ENCODE measurements at places on chromosomes 5 and 9. TPM values are rescaled to one million over a fixed set of nuclear protein-coding genes. Genes with fewer than 3 reads are reported as not detected.

Gene HAPLN1
- total RNA-seq = not detected

Gene GPR150
- total RNA-seq = 0.54 TPM

Gene CATSPER3
- total RNA-seq = 1.5 TPM

Gene GARNL3
- 0.88 TPM for total RNA-seq

Gene NR2F1-AS1
- total RNA-seq = not detected

Gene ANKDD1B
- total RNA-seq = 0.39 TPM

Gene MEF2C
- 0.32 TPM for total RNA-seq

Gene GDF9
- 0.22 TPM for total RNA-seq

Gene UBTD2
- 5.7 TPM for total RNA-seq

Gene PCDHGA7
- total RNA-seq = 0.24 TPM

Gene IFNA13
- not detected for total RNA-seq

Gene P4HA2
- total RNA-seq = 25.1 TPM

Gene FOXD1
- total RNA-seq = 0.20 TPM

Gene ZNF354C
- 4.4 TPM for total RNA-seq

Gene PTPN3
- total RNA-seq = 2.8 TPM

Gene CKS2
- 112 TPM for total RNA-seq

Gene RFESD
- total RNA-seq = 2.6 TPM

Gene CARTPT
- total RNA-seq = not detected

Gene FRMD3
- total RNA-seq = 0.54 TPM

Gene SLC6A19
- total RNA-seq = not detected

Gene C5orf52
- not detected for total RNA-seq

Gene TYRP1
- total RNA-seq = not detected

Gene GABBR2
- total RNA-seq = not detected

Gene SLC45A2
- 0.34 TPM for total RNA-seq

Gene OBP2A
- total RNA-seq = not detected

Gene ADAMTS13
- total RNA-seq = 2.5 TPM

Gene PPP2R2B
- 1.3 TPM for total RNA-seq

Gene FABP6
- total RNA-seq = not detected

Measured in T-helper 1 cell treated with Interleukin-12 subunit alpha and Interleukin-12 subunit beta and Interleukin-4 antibody, amounts not matched to agents 30 ng/mL and 1 ng/mL, for 36 hours (primary cell).